ENCODE measurements at places on chromosomes 3 and 15.

- no peak for DNase-seq
Observed at GRCh38 chr3:72996121-72996472, 514 bp upstream of the PPP4R2 start.

GRCh38 chr15:57685306-57686095 is 21.0 kb upstream of the POLR2M start:
- no peak for DNase-seq

- DNase-seq = no peak
Observed at GRCh38 chr3:134857776-134858362, 62.8 kb downstream of the EPHB1 start.

- no peak for DNase-seq
Observed at GRCh38 chr3:79002465-79003372, 765.1 kb downstream of the ROBO1 start.

GRCh38 chr15:51119120-51119519 is 24.4 kb upstream of the TNFAIP8L3 start:
- DNase-seq = no peak

GRCh38 chr15:75178938-75179745 is 22.5 kb upstream of the C15orf39 start:
- no peak for DNase-seq

DNA sequence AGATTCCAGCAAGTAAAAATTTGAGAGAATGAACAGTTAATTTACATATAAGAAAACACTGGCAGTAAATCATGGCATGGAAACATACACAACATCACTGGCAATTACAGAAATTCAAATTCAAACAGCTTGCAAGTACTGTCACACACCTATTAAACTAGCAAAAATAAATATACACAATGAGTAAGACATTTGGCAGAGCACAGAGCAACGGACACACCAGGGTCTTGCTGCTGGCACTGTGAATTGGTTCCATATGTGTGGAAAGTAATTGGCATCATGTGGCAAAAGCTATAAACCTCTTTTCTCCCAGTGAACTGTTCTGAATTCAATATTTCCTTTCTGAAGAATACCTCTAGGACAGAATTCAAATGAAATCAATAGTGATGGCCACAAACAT is 78.3 kb downstream of the LRRK1 start:
- DNase-seq = no peak

- no peak for DNase-seq
Observed at GRCh38 chr3:189967254-189967865, 153.3 kb downstream of the P3H2 start.

DNA sequence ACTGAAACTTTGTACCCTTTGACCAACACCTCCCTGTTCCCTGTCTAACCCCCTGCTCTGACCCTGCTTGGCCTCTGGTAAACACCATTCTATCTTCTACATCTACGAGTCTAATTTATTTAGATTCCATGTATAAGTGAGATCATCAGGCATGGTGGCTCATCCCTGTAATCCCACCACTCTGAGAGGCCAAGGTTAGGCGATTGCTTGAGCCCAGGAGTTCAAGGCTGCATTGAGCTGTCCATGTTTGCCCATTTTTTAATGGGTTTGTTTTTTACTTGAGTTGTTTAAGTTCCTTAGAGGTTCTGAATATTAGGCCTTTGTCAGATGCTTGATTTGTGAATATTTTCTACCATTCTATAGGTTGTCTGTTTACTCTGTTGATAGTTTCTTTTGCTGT is 16.9 kb downstream of the FBXW12 start:
- DNase-seq = no peak

- no peak for DNase-seq
Observed at GRCh38 chr15:83734487-83734886, 80.6 kb downstream of the ADAMTSL3 start.

- no peak for DNase-seq
Observed at GRCh38 chr3:99373088-99373845, 265.1 kb upstream of the COL8A1 start.

DNA sequence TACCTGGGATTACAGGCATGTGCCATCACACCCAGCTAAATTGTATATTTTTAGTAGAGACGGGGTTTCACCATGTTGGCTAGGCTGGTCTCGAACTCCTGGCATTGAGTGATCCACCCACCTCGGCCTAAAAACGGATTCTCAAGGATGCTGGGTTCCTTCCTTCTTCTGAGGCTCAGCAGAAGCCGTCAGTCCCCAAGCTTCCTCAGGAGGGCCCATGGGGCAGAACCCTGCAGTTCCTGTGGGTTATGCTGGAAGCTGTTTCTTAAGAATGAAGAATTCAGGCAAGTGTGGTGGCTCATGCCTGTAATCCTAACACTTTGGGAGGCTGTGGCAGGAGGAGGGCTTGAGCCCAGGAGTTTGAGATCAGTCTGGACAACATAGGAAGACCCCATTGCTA is 29.0 kb upstream of the ZNF710 start:
- DNase-seq = no peak

DNA sequence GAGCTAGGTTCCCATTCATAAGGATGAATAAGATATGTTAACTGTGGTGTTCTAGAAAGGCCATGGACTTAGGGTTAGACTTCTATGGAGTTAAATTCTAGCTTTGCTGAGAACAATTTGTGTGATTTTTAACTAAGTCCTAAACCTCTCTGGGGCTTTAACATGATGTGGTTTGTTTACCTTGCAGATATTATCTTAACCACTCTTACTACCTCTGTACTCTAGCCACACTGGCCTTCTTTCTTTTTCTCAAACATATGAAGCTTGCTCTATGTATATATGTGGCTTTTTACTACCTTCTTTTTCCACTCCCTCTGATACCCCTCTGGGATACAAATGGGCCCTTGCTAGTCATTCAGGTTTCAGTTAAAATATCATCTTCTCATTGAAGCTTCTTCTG is 108.4 kb downstream of the ZNF609 start:
- DNase-seq = no peak

GRCh38 chr3:113829576-113830354 is 8.8 kb upstream of the GRAMD1C start:
- no peak for DNase-seq

GRCh38 chr15:62392376-62392775 is 227.3 kb upstream of the C2CD4B start:
- DNase-seq = no peak

GRCh38 chr15:33988384-33988783 is 20.1 kb downstream of the CHRM5 start:
- no peak for DNase-seq

Measured in stimulated activated CD4-positive, alpha-beta T cell treated with anti-CD3 and anti-CD28 coated beads, Interleukin-1b, Interleukin-23, amount 100 ng/mL, for 1 hour (primary cell).